Activated B cell treated with CpG ODN at 0.5 μM for 24 hours (primary cell): ENCODE measurements at places on chromosomes 3 and 15. TPM values are rescaled to one million over a fixed set of nuclear protein-coding genes. Genes with fewer than 3 reads are reported as not detected.

DNA sequence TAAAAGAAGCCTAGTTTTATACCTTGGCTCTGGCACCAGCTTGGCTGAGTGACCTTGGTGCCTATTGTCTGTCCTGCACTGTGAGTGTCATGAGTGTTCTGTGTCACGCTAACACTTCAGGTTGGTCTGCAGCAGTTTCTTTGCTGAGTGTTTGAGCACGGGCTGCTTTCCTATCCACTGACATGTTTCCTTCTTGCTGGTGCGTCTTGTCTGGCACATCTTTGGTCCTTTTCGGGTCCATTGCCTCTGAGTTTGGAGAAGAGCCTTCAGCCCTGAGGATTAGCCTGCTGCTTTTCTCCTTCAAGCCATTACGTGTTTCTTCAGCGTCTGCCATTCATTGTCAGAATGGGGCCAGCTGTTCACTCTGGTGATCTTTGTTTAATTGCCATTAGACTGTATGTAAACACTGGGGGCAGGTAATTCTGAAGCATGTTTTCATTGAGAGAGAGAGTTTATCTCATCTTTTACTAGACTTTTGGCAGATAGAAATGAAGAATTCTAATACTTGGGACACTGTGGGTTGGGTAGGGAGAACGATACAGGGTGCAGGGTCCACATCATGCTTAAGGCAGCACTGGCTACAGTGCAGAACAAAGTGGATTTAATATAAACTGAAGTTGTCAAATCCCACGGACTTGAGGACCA lies 55.5 kb downstream of the LRRC28 start:
- no peak for DNase-seq

- DNase-seq: no peak
Measured at GRCh38 chr15:87752250-87752951, 504.1 kb downstream of the NTRK3 start.

GRCh38 chr3:38728008-38728407 lies 78.5 kb upstream of the SCN5A start:
- no peak for DNase-seq

- no peak for DNase-seq
Measured at GRCh38 chr3:72892081-72892775, 4.4 kb downstream of the GXYLT2 start.

DNA sequence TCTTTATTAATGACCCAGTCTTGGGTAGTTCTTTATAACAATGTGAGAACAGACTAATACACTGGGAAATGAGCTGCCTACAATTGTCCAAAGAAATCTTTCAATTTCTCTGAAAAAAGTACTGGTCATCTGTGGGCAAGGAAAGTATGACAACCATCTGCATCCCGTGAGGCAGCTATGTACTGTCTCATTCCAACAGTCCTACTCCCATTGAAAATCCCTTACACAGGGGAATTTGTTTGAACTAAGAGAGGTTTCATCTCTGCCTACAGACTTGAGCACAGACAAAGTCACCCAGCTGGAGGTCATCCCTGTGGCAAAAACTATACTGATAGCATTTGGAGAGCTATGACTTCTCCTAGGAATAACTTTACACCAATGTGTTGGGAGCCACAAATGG lies 27.1 kb downstream of the SHC4 start:
- DNase-seq: no peak

Gene FRMD5
- total RNA-seq: 0.53 TPM in 1 of 2 replicates, not detected in the other

Gene LINGO1
- total RNA-seq: not detected in 2 replicates
